ENCODE measurements at places on chromosomes 3 and 15.

DNA sequence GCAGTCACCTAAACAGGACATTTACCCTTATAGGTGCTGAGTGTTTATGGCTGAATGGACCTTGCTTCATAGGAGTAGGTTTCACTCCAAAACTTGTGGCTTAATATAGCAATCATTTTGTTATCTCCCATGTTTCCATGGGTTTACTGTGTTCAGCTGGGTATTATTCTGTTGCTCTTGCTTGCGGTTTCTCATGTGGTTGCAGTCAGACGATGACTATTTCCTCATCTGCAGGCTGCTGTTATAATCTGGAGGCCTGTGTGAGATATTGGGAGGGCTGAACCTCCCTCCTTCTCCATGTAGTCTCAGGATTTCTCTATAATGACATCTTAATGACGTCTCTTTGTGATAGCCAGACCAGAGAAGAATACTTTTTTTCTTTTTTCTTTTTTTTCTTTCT is 98.1 kb downstream of the ZPLD1 start:
- DNase-seq = no peak

DNA sequence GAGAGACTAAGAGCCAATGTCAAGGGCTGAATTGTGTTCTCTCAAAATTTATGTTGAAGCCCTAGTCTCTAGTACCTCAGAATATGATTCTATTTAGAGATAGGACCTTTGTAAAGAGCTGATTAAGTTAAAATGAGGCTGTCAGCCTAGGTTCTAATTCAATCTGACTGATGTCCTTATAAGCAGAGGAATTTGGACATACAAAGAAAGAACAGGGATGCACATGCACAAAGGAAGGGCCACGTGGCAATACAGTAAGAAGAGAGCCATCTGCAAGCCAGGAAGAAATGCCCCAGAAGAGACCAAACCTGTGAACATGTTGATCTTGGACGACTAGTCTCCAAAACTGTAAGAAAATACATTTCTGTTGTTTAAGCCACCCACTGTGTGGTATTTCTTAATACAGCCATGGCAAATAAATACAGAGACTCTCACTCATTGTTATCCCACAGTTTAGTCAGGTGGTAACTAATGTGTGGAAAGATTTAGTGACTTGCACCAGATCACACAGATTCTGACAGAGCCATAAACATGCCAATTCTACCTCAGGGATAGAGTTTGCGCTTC is 652.2 kb downstream of the NAALADL2 start:
- DNase-seq = no peak

DNA sequence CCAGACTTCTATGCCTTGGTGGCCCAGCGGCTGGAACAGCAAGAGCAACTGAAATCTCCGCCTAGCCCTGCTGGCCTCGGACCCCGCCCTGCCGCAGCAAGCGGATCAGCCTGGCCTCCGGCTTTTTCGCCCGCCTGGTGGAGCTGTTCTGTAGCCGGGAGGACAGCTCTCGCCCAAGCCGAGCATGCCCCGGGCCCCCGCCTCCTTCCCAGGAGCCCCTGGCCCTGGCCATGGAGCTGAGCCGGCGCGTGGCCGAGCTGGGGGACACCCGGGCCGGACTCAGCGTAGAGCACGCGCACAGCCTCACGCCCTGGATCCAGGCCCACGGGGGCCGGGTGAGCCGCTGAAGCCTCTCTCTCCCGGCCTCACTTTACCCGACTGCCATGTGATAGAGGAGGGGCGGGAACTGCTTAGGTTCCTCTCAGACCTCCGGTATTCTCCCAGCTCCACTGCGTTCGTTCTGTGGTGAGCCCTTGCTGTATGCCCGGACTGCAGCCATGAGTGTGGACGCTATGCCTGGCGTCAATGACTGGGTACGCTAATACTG is 24.1 kb upstream of the MRPL3 start:
- peak; percentile 34 for DNase-seq

GRCh38 chr3:99295836-99296235 is 342.6 kb upstream of the COL8A1 start:
- DNase-seq = no peak

DNA sequence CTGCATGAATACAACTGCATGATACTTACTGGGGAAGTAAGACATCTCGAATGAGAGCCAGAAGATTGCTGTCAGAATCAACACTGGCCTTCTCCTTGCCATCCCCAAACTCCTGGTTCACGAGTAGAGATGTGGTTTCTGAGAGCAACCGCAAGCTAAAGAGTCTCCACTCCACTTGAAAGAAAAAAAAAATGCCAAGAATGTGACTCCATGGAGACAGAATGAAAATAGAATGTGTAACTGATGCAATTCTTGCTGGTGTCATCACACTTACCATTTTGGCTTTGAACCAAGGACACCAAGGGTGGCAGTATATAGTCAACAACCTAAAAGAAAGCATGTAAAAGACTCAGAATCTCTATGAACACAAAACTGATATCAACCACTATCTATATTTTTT is 280.4 kb downstream of the ULK4 start:
- no peak for DNase-seq

- no peak for DNase-seq
These were observed 184.3 kb downstream of the UBE2E2 start for GRCh38 chr3:23387286-23387918.

DNA sequence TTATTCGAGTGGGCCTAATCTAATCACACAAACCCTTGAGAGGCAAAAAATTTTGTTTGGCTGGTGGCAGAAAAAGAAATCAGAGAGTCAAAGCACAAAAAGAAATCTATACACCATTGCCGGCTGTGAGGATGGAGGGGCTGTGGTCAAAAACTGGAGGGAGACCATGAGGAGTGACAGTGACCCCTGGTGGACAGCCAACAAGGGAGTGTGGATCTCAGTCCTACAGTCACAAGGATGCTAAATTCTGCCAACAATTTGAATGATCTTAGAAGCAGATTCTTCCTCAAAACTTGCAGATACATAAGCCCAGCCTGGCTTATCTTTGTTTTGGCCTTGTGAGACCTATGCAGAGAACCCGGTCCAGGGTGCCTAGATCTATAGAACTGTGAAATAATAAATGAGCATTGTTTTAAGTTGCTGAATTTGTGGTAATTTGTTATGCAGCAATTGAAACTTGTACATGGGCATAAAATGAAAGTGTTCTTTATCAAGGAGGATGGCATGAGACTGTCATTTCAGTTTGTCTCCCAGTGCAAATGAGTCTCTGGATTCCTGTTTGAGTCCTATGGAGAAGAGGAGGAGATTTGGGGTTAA is 103.0 kb upstream of the ARHGEF26 start:
- peak; percentile 53 for DNase-seq
